ENCODE measurements at places on chromosomes 5 and 9.

- no peak for DNase-seq
Measured at GRCh38 chr9:91258451-91258850, 103.3 kb downstream of the AUH start.

DNA sequence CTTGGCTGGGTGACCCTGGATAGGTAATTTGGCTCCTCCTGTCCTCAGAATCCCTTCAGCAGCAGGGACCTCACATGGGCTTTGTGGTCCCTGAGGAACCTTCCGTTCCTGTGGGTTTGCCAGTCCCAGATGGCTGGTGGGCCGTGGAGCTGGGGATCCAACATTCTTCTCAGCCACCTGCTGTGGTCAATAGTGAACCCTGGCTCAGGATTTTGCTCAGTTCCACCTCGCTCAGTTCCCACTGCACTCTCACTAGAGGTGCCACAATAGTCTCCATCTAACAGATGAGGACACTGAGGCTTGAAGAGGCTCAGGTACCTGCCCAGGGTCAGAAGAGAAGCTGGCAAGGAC, 17.1 kb upstream of the SPOUT1 start:
- DNase-seq: no peak

DNA sequence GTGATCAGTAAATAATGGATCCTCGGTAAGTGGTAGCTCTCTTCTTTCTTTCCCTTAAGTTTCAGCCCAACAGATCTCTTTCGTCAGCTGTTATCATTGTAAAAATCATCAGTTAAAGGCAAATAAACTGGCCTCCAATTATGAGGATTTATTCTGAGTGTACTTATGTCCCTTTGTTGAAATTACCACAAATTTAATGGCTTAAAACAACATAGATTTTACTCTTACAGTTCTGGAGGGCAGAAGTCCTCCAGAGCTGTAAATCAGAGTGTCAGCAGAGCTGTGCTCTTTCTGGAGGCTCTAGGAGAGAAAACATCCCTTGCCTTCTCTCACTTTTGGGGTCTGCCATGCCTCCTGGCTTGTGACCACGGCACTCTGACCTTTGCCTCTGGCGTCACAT, 104.6 kb downstream of the INSYN2B start:
- no peak for DNase-seq

GRCh38 chr9:10903969-10904368, 291.2 kb upstream of the PTPRD start:
- DNase-seq: no peak

GRCh38 chr5:159441441-159441840, 111.2 kb upstream of the IL12B start:
- DNase-seq: no peak

- DNase-seq: no peak
Measured at GRCh38 chr5:1782385-1783215, 17.0 kb downstream of the MRPL36 start.

DNA sequence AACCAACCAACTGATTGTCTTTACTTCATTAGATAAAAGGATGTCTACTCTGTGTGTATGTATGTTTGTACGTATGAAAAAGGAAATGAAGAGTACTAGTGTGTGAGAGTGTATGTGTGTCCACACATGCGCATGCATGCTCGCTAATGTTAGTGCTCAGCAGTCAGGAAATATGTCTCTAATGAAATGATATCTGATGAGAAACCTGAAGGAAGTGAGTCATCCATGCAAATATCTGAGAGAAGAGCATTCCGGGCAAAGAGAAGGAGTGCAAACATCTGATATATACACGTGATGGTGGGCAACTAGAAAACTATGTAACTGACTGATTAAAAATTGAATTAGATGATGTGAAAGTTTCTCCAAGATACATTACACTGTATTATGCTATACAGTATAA, 29.6 kb upstream of the UGCG start:
- DNase-seq: no peak

GRCh38 chr5:2832394-2832793, 80.9 kb upstream of the IRX2 start:
- no peak for DNase-seq

- DNase-seq: no peak
Measured at GRCh38 chr9:135809166-135809565, 98.2 kb downstream of the CAMSAP1 start.

DNA sequence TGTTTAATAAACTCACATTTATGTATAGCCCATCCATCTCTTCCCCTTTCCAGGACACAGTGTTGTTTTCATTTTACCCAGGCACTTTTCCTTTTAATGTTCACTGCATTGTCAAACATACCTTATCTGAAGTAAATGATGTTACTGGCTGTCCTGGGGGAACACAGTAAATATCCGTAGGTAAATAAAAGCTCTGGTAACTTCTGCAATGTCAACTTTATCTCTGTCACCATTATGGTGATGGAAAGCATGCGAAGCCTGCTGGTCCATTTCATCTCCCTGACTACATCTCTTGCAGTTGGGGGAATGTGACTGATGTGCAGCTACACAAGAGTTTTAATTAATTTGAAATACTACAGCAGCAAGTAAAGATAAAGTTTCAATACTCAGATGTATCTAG, 1162.1 kb upstream of the SEMA6A start:
- no peak for DNase-seq

DNA sequence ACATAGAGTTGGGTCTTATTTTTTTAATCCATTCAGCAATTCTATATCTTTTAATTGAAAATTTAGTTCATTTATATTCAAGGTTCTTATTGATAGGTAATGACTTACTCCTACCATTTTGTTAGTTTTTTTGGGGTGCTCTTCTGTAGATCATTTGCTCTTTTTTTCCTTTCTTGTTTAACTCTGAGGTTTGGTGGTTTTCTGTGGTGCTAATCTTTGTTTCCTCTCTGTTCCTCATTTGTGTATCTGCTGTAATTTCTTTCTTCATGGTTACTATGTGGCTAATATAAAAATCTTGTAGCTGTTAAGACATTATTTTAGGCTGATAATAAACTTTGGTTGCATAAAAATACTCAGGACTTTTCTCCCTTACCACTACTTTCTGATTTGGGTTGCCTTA, 181.6 kb upstream of the DMRTA1 start:
- no peak for DNase-seq

DNA sequence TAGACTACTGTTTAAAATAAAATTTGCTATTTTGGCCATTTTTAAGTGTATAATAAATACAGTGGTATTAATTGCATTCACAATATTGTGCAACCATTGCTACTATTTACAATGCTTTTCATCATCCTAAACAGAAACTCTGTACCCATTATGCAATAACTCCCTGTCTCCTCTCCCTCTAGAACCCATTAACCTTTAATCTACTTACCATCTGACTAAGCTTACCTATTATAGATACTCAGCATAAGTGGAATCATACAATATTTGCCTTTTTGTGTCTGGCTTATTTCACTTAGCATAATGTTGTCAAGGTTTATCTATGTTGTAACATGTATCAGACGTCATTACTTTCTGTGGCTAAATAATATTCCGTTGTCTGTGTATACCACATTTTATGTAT, 25.9 kb downstream of the CD14 start:
- no peak for DNase-seq

DNA sequence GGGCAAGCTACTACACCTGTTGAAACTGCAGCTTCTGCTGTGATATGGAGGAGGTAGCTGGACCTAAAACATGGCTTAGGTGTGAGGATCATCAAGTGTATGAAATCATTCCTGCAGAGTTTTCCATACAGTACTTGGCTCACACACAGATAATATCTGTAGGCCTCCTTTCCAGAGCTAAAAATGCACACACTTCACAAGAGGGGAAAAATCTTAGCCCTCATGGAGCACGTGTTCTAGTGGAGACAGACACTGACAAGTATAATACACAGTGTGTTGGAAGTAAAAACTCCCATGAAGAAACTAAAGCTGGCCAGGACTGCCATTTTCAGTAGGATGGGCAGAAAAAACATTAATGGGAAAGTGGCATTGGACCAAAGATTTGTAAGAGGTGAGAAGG, 216.7 kb downstream of the CTNND2 start:
- no peak for DNase-seq

GRCh38 chr5:96053063-96053735, 91.5 kb upstream of the ELL2 start:
- no peak for DNase-seq

Data from stimulated activated naive CD4-positive, alpha-beta T cell (primary cell).